ENCODE measurements at places on chromosomes 1 and 21.

- DNase-seq = no peak
Observed at GRCh38 chr21:26776310-26777021, 68.7 kb downstream of the ADAMTS1 start.

DNA sequence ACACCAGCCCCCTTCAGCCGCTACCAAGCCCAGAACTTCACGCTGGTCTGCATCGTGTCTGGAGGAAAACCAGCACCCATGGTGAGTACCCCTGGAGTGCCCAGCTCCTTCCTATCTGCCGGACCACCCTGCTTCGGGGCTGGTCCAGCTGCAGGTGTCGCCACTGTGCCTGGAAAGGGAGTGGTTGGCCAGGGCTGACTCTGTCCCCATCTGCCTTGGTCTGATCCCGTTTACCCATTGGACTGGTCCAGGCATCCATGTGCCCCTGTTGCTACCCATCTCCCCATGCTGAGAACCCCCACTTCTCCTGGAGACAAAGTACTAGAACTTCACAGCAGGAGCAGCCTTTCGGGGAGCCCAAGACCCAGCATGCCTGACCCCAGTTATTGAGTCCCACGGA, 118.6 kb upstream of the KLHDC7A start:
- DNase-seq = no peak

- DNase-seq = no peak
Observed at GRCh38 chr1:218209351-218209861, 75.7 kb upstream of the RRP15 start.

DNA sequence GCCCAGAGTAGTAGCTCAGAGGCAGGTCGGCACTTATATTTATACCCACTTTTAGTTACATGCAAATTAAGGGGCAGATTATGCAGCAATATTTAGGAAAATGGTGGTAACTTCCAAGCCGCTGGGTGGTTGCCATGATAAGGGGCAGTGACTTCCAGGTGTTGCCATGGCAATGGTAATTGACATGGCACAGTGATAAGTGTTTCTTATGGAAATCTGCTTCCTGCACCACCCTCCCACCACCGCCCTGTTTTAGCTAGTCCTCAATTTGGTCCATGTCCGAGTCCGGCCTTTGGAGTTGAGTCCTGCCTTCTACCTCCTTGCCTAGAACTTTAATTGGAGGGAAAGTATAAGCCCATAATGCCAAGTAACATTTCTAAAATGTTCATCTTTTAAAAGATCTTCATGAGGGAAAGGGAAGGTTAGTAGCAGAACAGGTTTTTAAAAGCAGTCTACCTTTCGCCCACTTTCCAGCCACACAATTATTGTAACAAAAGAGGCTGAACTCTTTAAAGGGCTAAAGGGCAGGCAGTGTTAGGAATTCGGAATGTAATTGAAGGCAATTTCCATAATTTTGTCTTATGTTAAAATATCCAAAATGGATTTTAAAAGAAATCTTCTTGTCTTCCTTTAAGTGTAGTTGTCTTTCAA, 21.7 kb downstream of the ZBTB8B start:
- no peak for DNase-seq

DNA sequence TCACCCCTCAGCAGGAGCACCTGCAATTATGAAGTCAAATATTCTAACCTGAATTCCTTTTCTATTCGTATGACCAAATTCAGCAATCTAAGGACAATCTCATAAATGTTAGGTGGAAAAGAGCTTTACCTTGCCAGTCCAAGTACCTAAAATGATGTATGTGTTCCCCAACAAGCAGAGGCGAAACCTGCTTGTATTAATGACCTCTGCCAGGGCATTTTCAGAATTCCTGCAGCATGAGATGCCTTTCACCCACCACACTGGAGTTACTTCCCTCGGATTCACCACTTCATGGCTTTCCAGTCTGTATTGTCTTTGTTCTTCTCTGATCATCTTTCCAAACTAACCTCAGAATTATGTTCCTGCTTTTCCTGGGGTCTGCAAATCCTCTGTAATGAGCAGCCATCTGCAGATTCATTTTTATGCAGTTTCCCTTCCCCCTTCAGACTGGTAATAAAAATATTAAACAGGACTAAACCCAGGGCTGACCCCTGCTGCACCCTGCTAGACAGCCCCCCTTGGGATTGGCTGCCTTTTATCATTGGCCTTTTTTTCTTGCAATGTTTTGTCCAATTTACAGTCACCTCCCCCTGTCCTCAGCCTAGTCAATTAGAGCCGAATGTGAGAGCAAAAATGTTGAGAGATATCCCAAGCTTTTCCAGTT, 26.6 kb upstream of the CASQ2 start:
- DNase-seq = no peak

DNA sequence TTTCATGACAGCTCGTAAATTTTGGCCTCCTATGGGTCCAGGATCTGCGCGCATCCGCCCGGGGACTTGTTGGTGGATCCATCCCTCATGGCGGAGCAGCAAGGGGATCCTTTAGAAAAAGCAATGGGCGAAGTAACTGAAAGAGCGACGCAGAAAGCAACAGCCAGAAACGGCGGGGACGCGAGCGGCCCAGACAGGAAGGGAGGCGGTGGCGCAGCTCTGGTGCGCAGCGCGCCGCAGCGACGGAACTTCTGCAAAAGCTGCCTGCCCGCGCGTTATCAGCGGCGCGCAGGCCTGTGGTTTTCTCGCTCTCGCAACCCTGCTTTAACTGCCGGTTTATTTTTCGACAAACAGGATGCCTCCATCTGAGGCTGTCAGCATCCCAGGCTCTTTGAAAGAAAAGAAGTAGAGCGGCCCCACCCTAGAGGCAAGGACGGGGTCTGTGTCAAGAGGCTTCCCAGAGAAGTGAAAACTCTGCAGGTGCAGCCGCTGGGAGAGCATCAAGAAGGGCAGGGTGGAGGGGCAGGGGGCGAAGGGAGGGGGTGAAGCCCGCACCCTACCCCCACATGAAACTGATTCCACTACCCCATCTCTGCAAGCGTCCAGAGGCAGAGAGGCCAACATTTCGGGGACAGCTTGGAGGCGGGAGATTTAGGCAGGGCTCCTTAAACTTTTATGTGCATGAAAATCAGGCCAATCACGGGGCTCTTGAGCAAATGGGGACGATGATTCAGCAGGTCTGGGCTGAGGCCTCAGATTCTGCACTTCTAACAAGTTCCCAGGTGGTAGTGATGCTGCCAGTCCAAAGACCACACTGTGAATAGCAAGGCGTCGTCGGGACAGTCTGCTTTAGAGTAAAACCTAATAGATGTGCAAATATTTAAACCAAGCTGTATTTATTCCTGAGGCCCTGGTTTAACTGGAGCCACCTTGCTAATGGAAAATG, 22.2 kb downstream of the RUNX1 start:
- peak; percentile 68 for DNase-seq

- DNase-seq = peak; percentile 67
Observed at GRCh38 chr1:203796236-203796605, 798 bp downstream of the ZBED6 start.
